ENCODE measurements at places on chromosomes 4 and X.
A peak's percentile ranks its signal among the peaks of the same experiment; 100 is the strongest.

DNA sequence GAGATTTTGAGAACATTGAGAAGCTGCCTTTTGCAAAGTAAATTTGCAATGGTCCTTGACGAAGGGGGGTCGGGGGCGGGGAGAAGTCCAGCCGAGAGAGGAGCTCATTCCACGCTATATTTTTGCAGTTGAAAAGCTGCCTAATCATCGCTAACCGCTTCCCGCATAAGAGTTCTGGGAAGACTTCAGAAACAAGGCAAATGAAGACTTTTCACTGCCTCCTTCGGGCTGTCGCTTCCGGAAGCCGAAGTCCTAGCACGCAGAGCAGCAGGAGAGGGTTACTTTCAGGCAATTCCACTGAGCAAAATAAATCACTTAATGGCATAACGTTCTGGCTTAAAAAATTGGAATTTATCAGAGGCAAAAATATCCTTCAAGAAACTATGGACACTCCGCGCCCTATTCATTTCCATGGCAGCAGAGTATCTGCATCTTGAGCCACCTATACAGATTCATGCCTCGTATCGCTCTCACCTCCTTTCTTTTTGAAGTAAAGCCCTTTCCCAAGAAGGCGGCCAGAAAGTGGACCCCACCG, 2.6 kb upstream of the LRAT start:
- DNase-seq = no peak

DNA sequence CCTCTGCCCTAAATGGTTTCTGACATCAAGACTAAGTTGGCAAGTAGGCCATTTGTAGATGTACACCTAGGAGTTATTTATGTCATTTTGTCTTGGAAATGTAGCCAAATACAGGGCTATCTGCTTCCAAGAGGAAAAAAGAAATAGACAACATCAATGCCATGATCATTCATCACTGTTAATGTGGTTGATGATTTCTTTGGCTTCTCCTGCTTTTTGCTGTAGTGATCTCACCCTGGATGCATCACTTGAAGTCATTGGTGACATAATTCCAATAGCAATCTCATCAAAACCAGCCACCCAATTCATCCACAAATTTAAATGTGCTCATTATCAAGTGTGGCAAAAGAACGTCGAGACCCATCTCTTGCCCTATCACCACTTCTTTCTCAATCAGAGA, 222.6 kb upstream of the PPARGC1A start:
- DNase-seq = no peak

- no peak for DNase-seq
These were observed 74.0 kb downstream of the CPZ start for GRCh38 chr4:8666581-8666980.

GRCh38 chr4:141356321-141356962, 135.7 kb downstream of the ZNF330 start:
- no peak for DNase-seq

GRCh38 chr4:137601934-137602333, 69.6 kb upstream of the PCDH18 start:
- no peak for DNase-seq

DNA sequence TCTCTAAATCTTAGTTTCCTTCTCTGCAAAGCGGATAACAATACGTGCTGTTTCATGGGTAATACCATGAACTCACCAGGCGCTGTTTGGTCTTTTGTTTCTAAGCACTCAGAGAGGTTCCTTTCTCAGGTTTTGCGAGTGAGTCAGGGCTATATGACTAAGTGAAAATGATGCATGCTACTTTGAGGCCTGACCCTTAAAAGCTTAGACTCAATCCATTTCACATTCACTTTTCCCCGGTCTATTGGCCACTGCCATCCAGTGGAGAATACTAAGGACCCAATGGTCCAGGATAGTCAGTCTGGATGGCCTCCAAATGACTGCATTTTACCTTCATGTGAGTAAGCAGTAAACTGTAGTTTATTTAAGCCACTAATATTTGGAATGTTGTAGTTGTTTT, 400.8 kb upstream of the SLIT2 start:
- no peak for DNase-seq

DNA sequence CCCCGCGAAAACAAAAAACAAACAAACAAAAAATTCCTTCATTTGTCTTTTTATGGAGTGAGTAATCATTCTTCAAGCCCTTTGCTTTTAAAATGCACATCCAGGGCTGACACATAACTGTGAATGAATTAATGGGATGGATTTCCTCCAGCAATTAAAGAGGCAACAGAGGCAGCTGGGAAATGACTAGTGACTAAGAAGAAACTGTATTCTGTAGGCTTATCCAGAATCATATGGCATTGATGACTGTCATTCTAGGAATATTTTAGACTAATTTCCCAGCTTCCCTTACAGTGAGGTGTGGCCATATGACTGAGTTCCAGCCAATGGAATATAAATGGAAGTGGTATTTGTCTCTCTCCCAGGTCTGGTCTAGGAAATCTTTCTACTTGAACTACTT, 46.8 kb upstream of the PDE5A start:
- DNase-seq = no peak

- no peak for DNase-seq
These were observed 162.2 kb downstream of the DCHS2 start for GRCh38 chr4:154329268-154329868.

- no peak for DNase-seq
These were observed 94.4 kb downstream of the SHROOM4 start for GRCh38 chrX:50719614-50720013.

GRCh38 chr4:139014371-139015268, 961 bp upstream of the NOCT start:
- peak; percentile 49 for DNase-seq

DNA sequence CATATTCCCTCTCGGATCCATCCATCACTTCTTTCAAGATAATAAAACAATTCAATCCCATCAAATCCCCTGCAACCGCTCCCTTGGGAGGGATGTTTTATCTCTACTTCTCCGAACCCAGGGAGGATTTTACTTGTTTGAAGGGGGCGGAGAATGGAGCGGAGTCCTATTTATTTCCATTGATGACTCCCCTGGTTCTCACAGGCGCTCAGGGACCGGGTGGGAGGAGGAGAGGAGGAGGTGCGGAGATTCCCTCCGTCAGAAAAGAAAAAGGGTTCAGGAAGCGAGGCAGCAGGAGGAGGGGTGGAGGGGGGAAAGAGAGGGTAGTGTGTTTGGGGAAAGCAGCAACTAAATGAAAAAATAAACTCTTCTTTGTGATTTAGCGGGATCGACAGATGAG, 2.1 kb downstream of the NDNF start:
- no peak for DNase-seq

- DNase-seq = no peak
These were observed 1709.0 kb downstream of the PCDH7 start for GRCh38 chr4:32429151-32429550.

Measured in 8988T (cell line).